ENCODE measurements at places on chromosomes 13 and 19.
A peak's percentile ranks its signal among the peaks of the same experiment; 100 is the strongest.

DNA sequence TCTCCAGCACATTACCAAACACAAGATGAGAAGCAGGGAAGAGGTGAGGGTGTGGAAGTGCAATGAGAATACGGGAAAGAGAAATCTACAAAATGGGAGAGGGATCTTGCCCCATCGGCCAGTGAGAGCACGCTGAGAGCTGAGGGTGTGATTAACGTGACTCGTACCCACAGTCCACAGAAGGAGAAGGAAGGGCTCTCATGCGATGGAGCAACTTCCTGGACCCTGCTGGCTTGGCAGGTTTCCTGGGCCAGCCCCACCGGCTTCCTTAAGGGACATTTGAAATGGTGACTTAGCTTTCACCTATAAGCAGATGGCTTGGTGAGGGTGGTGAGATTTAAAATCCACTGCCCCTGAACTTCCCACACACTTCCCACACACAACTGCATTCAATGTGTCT is 740.1 kb downstream of the UQCRFS1 start:
- no peak for DNase-seq

- DNase-seq, result no peak
Measured at GRCh38 chr13:89920461-89920860, 1427.0 kb upstream of the MIR17HG start.

GRCh38 chr19:47225746-47226425 is 5.1 kb downstream of the BBC3 start:
- peak; percentile 100 for DNase-seq

DNA sequence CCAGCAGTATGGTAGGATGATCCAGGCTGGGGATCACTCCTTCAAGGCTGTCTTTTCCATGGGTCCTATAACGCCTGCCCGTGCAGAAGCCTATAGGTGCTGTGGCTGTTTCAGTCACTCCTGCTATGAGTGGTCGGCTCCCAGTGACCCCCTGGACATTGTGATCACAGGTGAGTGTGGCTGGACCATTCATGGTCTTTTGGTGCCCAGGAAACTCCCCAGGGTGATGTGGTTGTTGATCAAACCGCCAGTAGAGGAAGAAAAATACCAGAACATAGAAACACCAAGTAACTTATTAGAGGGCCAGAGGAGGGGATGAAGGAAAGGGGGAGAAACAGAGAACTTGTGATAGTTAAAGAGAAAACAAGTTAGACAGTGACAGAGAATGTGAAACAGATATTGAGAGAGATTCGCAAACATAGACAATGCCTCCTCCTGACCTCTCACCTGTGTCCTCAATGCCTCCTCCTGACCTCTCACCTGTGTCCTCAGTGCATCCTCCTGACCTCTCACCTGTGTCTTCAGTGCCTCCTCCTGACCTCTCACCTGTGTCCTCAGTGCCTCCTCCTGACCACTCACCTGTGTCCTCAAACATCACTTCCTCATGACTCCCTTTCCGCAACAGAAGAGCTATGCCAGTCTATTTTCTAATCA is 19.4 kb downstream of the LAIR2 start:
- DNase-seq, result no peak

- DNase-seq, result no peak
Measured at GRCh38 chr13:111344471-111345191, 24.2 kb downstream of the TEX29 start.

DNA sequence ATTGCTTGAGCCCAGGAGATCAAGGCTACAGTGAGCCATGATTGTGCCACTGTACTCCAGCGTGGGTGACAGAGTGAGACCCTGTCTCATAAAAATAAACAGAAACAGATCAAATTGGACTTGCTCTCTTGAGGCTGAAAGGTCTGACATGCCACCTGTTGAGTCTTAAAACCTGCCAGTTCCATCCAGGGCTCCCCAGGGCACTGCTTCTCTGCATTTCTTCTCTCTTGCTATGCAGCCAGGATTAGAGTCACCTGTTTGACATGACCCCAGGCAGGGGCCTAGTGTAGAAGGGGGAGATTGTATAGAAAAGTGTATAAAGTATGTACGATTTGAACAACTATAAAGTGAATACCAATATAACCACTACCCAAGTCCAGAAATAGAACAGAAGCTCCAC is 45.4 kb downstream of the ARHGAP35 start:
- DNase-seq, result no peak

DNA sequence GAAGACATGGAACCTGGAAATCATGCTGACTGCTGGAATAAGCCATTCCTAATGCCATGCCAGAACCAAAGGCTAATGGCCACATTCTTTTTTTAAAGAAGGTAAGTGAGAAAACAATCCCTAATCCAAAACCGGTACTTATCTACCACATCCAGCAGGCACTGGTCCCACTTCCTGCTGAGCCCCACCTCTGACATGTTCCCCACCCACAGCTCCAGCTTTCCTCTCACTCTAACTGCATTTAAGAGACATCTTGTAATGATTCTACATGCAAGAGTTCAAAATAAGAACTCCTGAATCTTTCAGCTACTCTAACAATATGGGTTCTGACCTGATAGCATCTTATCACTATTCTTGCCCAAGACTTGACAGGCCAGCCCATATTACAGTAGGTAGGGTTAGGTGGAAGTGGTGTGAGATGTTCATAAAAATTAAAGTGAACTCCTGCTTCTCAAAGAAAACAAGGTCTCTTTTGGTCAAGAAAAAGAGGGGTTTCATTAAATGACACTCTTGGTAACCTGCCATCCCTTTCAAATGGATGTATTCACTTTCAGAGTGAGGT is 41.9 kb downstream of the N4BP2L2 start:
- no peak for DNase-seq

GRCh38 chr13:109670776-109671175 is 115.6 kb downstream of the IRS2 start:
- DNase-seq, result no peak

DNA sequence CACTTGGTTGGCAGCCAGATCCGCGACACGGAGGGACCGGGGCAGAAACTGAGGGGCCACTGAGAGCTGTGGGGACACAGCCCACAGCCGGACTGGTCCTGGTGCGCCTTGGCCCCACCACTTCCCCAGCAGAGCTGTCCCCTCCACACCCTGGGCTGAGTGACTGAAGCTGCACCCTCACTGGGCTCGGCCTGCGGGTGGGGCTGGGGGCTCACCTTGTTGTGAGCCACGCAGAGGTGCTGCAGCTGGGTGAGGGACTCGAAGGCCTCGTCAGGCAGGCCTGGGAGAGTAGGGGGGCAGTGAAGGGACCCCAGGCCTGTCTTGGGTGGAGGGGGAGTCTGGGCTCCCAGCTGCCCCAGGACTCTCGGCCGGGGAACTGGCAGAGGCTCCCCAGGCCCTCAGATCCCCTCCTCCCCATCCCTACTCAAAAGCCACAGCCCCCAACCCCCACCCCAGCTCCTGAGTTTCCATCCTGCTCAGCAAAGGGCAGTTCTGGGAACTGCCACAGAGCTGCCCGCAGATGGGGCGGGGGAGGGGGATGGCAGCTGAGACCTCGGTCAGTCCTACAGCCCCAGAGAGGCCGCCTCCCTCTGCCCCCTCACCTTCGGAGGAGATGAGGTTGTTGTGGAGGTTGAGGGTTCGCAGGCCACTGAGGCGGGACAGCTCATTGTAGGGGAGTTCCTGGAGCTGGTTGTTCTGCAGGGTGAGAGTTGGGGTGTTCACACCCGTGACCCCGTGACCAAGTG is 2.3 kb downstream of the PODNL1 start:
- DNase-seq, result peak; percentile 31

- no peak for DNase-seq
Measured at GRCh38 chr13:42137856-42138537, 89.5 kb downstream of the DGKH start.

- no peak for DNase-seq
Measured at GRCh38 chr13:62299988-62300387, 884.3 kb upstream of the PCDH20 start.

DNA sequence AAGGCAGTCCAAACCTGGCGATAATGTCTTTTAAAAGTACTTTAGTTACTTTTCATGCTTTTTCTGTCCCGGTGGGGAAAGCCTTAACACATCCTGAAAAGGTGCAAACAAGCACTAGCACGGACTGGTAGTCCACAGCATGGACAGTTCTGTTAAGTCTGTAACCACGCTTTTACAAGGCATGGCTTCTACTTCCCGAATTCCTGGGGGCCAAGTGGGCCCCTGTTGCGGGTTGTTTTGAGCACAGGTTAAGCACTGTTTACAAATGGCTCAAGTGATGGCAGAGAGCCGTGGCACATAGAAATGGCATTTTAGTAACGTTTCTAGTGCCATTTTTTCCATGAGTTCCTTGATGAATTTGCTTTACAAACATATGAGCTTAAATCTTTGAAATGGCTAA is 37.6 kb downstream of the ZNF493 start:
- DNase-seq, result no peak

GRCh38 chr19:42601811-42602443 is 7.2 kb upstream of the CEACAM8 start:
- DNase-seq, result no peak

GRCh38 chr13:47837104-47837880 is 163.8 kb downstream of the SUCLA2 start:
- DNase-seq, result no peak

GRCh38 chr19:1747285-1748114 is 5.8 kb upstream of the ONECUT3 start:
- no peak for DNase-seq

DNA sequence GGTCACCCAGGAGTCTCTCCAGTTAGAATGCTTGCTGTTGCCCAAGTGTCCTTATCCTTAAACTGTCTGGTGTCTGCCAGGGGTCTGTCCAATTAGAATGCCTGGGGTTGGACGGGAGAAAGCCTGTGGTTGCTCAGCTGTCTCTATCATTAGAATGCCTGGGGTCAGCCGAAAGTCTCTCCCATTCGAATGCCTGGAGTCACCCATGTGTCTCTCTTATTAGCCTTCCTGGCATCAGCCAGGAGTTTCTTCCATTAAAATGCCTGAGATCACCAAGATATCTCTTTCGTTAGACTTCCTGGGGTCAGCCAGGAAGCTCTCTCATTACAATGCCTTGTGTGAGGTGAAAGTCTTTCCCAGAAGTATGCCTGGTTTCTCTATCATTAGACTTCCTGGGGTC is 1521.0 kb downstream of the UQCRFS1 start:
- no peak for DNase-seq

DNA sequence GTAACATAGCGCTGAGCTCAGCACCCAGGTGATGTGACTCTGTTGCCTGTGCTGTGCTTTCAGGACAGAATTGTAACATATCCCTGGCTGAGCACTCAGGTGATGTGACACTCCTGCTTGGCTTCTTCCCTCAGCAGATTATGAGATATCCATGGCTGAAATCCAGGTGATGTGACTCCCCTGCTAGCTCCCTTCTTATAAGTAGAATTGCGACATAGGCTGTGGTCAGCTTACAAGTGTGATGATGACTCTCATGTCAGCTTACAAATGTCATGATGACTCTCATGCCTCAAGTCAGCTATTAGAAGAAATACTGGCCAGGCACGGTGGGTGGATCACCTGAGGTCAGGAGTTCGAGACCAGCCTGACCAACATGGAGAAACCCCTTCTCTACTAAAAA is 14.3 kb upstream of the ZNF429 start:
- DNase-seq, result no peak

- peak; percentile 61 for DNase-seq
Measured at GRCh38 chr19:43316591-43317319, 36.7 kb upstream of the CD177 start.

DNA sequence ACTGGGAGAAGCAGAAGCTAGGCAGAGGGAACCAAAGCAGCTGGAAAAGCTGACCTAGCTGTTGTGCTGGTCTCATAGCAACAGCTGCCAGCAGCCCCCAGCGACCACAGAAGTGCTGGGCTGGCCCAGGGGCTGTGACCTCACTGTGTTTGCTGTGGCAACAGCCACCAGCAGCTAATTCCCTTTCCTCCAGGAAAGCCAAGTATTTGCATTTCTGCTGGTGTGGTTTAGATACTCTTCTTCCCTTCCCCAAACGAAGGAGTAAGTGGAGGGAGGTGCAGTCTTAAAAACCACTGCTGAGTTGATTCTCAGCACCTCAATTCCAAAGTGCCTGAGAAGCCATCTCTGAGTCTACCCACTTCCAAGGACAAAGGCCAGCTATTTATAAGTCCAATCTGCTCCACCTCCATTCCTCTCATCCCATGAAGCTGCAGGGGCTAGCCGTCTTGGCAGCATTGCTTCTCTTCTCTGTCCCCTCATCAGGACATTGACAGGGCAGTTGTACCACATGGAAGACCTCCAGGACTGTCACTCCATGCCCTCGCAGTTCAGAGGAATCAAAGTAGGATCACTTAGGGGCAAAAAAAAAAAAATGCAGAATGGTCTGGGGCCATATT is 11.5 kb upstream of the CCDC97 start:
- DNase-seq, result no peak

- DNase-seq, result no peak
Measured at GRCh38 chr19:17565611-17566010, 10.2 kb downstream of the COLGALT1 start.

DNA sequence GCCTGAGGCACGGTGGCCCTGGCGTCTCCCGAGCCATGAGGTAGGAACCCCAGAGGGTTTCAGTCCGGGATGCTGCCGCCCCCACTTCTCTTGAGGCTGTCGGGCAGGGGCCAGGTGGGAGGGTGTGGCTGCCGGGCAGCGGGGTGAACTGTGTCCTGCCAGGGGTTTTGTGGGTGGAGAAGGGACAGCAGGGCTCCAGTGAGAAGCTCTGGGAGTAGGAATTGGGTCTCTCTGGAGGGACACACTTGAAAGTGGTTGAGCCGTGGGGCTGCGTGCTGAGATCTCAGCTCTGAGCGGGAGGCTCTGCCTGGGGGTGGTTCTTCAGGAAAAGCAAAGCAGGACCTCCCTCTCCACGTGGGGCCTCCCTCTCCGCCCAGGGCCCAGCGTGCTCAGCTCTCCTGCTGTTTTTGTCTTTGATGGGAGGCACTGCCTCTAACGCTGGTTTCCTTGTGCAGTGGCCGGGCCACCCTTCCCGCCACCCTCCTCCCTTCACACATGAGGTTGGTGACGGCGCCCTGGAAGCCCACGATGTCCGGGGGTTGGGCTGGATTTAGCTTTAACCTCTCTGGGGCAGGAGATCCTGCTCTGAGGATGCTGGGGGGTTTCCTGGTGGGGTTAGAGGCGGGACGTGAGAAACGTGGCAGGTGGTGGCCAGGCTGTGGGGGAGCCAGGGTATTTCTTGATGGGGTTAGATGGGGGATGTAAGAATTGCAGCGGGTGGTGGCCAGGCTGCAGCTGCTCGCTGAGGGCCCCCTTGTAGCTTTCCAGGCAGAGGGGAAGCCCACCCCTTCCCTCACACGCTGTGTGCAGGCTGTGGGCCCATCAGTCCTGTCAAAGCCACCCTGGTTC is 15.3 kb upstream of the ZNF554 start:
- DNase-seq, result peak; percentile 24

Data from D341Med (cell line).